ENCODE measurements at places on chromosomes 6 and 20.
A peak's percentile ranks its signal among the peaks of the same experiment; 100 is the strongest.

GRCh38 chr20:17860301-17861197 is 108.0 kb downstream of the SNX5 start:
- no peaks in the 10 kb centered on the region for H3K36me3 ChIP-seq
- H3K27ac ChIP-seq: no peak overlapping the region

GRCh38 chr6:169642455-169642854 is 59.4 kb downstream of the WDR27 start:
- H3K4me3 ChIP-seq: no peak overlapping the region
- H3K4me1 ChIP-seq: no peaks in the 10 kb centered on the region
- no peak overlapping the region for H3K27ac ChIP-seq

DNA sequence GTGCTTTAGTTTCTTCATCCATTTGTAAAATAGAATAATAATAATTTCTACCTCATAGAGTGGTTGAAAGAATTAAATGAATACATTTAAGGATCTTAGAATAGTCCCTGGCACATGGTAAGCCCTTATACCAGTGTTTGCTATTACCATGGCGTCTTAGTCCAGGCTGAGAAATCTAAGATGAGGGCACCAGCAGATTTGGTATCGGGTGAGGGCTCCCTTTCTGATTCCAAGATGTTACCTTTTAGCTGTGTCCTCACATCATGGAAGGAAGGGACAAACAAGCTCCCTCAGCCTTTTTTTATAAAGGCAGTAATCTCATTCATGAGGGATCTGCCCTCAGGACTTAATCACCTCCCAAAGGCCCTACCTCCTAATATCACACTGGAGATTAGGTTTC is 123.9 kb upstream of the FOXO3 start:
- H3K27me3 ChIP-seq: peaks cover 30% of the 10 kb centered on the region
- no peak for DNase-seq
- H3K36me3 ChIP-seq: no peaks in the 10 kb centered on the region
- H3K4me3 ChIP-seq: no peak overlapping the region
- peaks cover 3% of the 10 kb centered on the region for H3K4me1 ChIP-seq

- DNase-seq: no peak
- no peaks in the 10 kb centered on the region for H3K4me1 ChIP-seq
- H3K36me3 ChIP-seq: no peaks in the 10 kb centered on the region
- no peak overlapping the region for H3K4me3 ChIP-seq
- H3K27ac ChIP-seq: no peak overlapping the region
These were observed 205.8 kb downstream of the TRDN start for GRCh38 chr6:123430970-123431369.

- H3K27me3 ChIP-seq: no peaks in the 10 kb centered on the region
- H3K27ac ChIP-seq: no peak overlapping the region
- H3K4me1 ChIP-seq: no peaks in the 10 kb centered on the region
- no peak overlapping the region for H3K4me3 ChIP-seq
These were observed 119.2 kb upstream of the ASCC3 start for GRCh38 chr6:101000341-101000740.

- no peaks in the 10 kb centered on the region for H3K27me3 ChIP-seq
- H3K4me3 ChIP-seq: no peak overlapping the region
- DNase-seq: no peak
- H3K4me1 ChIP-seq: no peaks in the 10 kb centered on the region
- no peak overlapping the region for H3K27ac ChIP-seq
These were observed 26.9 kb upstream of the EYA4 start for GRCh38 chr6:133214267-133214666.

- H3K27ac ChIP-seq: no peak overlapping the region
- peaks cover 8% of the 10 kb centered on the region for H3K27me3 ChIP-seq
- H3K4me3 ChIP-seq: no peak overlapping the region
- no peaks in the 10 kb centered on the region for H3K4me1 ChIP-seq
- no peak for DNase-seq
These were observed 16.9 kb upstream of the PBOV1 start for GRCh38 chr6:138235205-138235604.

DNA sequence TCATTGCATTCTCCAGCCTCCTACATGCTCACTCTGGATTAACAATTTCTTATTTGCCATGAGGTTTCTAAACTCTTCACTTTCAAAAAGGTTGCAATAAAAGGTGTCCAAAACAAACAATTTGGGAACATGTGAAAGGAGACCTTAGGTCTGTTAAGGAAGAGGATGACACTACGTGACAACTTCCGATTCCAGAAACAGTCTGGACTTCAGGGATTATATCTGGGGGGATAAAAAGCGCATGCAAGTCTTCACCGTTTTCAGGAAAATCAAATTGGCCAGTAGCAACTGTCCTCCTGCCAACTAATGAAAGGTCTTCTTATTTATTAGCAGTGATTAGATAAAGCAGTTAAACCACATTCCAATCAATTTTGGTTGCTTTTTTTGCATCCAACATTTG is 1.8 kb downstream of the ZDHHC14 start:
- peak overlapping the region; percentile 85 for H3K4me3 ChIP-seq
- DNase-seq: no peak
- H3K27ac ChIP-seq: peak overlapping the region; percentile 84

DNA sequence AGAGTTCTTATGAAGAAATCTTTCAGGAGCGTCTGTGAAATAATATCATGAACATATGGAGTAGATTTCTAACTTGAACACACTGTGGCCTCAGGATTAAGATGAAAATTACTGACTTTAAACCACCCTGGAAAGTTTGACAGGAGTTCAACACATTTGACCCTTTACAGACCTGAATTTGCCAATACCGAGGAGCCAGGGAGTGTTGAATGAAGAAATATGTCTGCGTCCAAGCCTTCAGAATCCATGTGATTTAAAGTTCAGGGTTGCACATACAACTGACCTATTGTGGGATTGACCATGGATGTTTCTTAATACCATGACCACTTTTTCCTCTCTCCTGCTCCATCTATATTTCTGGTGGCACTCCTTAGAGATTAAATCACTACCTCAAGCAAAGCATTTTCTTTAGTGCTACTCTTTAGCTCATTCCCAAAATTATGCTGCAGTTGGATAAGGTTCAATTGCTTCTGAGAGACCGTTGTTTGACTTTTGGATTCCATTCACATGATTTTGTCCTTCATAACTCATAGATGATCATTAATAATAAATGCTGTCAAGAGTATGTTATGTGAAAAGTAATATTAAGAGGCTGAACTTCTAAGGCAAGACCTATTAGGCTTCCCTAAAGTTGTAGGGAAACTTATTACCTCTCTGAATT is 57.4 kb downstream of the PRL start:
- H3K4me1 ChIP-seq: no peaks in the 10 kb centered on the region
- no peaks in the 10 kb centered on the region for H3K36me3 ChIP-seq
- H3K27ac ChIP-seq: no peak overlapping the region
- H3K27me3 ChIP-seq: no peaks in the 10 kb centered on the region
- H3K4me3 ChIP-seq: no peak overlapping the region
- DNase-seq: no peak

DNA sequence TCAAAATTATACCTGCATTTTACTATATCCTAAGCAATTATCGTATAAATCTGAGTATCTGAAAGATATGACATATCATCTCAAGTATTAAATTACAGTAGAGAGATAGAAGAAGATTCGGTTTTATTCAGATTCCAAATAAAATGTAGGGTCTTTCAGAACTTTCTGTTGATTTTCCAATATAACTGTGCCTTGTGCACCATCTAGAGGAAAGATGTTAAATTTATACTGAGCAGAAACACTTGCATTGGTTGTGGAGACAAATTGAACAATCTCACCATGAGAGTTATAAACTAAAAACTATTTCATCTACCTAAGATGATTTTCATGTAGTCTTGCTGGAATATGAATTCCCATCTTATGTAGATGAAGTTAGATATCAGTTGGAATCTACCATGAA is 26.8 kb upstream of the HSF2 start:
- no peak overlapping the region for H3K27ac ChIP-seq
- H3K4me3 ChIP-seq: no peak overlapping the region
- no peaks in the 10 kb centered on the region for H3K36me3 ChIP-seq
- DNase-seq: no peak
- peaks cover 27% of the 10 kb centered on the region for H3K27me3 ChIP-seq
- H3K4me1 ChIP-seq: peaks cover 2% of the 10 kb centered on the region

- peaks cover 40% of the 10 kb centered on the region for H3K36me3 ChIP-seq
- no peaks in the 10 kb centered on the region for H3K27me3 ChIP-seq
- no peak overlapping the region for H3K27ac ChIP-seq
- peaks cover 35% of the 10 kb centered on the region for H3K4me1 ChIP-seq
These were observed 6.2 kb downstream of the PXMP4 start for GRCh38 chr20:33713865-33714367.

DNA sequence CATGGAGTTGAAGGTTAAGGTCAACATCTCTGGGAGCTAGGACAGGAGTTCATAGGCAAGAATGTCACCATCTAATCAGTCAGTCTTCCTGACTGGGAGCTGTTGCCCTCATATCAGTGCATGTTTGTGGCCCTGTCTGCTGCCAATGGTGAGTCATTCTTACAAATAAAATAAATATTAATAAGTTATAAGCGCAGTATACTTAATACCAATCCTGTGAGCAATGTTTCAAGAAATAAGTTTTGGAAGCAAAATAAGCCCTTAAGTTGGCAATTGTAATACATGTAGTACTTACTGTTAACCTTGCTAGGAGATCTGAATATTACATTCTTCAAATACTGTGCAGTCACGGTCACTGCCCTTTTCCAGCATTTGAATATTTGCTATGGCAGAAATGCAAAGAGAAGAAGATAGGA is 20.2 kb upstream of the MDGA1 start:
- H3K27ac ChIP-seq: no peak overlapping the region
- H3K36me3 ChIP-seq: peaks cover 2% of the 10 kb centered on the region
- DNase-seq: no peak
- peaks cover 9% of the 10 kb centered on the region for H3K4me1 ChIP-seq
- H3K4me3 ChIP-seq: no peak overlapping the region
- H3K27me3 ChIP-seq: peaks cover 2% of the 10 kb centered on the region

DNA sequence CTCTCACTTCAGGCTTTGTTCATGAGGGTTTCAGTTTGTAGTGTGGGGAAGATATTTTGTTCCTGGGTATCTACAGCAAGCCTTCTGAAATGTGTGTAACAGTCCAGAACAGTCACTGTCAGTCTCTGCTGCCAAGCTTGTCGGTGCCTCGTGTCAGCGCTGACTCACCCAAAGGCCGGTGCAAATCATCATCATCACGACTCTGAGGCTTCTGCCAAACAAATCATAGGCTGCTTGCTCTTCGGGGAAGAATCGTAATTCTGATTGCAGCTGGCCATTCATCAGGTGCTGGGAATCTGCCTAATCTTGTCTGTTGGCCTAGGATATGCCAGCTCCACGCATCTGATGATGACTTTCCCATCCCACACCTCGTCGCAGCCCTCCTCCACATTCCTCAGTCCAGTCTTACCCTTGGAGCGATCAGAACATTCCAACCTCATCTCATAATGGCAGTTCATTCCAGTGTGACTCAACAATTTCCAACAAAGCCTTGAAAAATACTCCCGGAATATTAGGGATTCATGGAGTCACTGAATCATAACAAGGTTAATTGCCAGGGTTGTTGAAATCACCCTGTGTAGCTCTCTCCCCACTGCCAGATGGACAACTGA is 40.9 kb downstream of the ALDH8A1 start:
- peaks cover 2% of the 10 kb centered on the region for H3K27me3 ChIP-seq
- peak; percentile 12 for DNase-seq
- H3K4me3 ChIP-seq: no peak overlapping the region
- no peaks in the 10 kb centered on the region for H3K4me1 ChIP-seq
- H3K36me3 ChIP-seq: no peaks in the 10 kb centered on the region

DNA sequence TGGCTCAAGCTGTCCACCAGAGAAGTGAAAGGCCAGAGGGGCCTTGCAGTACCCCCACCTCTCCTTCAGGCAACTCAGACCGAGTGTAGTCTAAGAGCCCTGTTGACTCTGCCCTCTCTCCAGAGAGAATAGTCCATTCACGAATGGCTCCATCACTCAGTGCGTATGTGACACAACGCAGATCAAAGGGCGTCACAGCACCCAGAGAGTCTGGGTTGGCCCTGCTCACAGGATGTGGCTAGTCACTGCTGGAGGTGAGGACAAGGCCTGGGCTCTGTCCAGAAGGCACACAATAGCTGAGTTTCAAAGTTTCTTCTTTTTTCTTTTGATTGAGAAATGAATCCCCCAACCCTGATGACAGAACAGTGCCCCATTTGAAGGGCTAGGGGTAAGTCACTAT is 74.1 kb downstream of the TRMT11 start:
- H3K36me3 ChIP-seq: no peaks in the 10 kb centered on the region
- H3K4me1 ChIP-seq: no peaks in the 10 kb centered on the region
- H3K4me3 ChIP-seq: no peak overlapping the region

All from activated CD4-positive, alpha-beta T cell treated with anti-CD3 and anti-CD28 coated beads, Interleukin-2, amount 10 ng/mL, durations not matched to agents 7 days and 5 days (primary cell).